ENCODE measurements at places on chromosomes 1 and 21.

- no peak for DNase-seq
These were observed 11.4 kb downstream of the DESI2 start for GRCh38 chr1:244664353-244664752.

- no peak for DNase-seq
These were observed 103.0 kb downstream of the GREM2 start for GRCh38 chr1:240508950-240509349.

GRCh38 chr1:30770150-30770549, 12.6 kb upstream of the LAPTM5 start:
- DNase-seq, result no peak

GRCh38 chr21:34302521-34302920, 61.3 kb upstream of the KCNE2 start:
- DNase-seq, result no peak

DNA sequence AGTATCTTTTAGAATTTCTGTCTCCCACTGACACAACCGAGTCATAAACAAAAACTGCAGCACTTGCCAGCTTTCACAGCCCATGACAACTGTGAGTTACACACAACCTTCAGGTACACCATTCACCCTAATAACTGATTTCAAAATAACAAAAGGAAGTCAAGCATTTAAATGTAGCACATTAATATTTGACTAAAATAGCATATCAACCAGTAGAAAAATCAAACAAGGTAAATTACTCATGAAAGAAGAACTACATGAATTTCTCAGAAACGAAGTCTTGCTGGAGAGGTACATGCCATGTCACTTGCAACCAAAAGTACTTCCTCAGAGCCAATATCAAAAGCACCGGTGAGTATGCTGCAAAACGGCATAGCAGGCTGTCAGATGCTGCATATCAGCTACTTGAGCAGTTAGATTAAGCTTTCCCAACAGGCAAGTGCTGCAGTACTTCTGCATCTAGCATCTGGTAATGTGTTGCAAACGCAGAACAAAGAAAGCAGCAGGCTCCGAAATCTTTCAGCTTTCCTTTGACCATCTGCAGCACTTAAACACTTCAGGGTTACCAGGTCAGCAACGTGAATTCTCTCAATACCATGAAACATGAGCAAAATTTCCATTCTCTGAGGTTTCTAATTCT, 223.2 kb downstream of the SMYD3 start:
- no peak for DNase-seq

DNA sequence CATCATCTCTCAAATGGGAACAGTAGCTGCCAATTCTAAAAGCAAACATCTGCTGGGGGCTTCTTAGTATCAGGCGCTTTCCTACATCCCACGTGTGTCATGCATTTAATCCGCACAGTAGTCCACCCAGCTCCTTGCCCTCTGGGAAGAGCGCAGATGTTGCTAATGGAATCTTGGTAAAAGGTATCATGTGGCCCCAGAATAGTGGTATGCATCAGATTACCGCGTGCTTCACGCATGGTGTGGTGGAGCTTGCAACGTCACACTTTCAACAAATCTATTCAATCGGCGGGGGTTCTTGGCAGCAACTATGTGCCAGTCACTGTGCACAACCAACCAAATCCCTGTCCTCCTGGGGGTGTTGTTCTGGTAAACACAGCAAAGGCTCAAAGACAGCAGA, 141.0 kb downstream of the HIVEP3 start:
- no peak for DNase-seq

DNA sequence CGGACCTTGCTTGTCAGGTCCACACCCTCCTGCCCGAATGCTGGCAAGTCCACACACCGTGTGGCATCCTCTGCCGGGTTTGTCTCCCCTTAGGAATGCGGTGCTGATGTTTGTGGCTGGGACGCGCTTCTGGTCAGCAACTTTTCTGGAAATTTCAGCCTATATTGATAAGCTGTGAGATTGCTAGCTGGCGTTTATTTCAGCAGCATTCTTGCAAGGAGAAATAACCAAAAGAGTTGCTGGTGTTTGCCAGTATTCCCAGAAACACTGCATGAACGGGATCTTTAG, 601 bp downstream of the CEPT1 start:
- DNase-seq, result no peak

DNA sequence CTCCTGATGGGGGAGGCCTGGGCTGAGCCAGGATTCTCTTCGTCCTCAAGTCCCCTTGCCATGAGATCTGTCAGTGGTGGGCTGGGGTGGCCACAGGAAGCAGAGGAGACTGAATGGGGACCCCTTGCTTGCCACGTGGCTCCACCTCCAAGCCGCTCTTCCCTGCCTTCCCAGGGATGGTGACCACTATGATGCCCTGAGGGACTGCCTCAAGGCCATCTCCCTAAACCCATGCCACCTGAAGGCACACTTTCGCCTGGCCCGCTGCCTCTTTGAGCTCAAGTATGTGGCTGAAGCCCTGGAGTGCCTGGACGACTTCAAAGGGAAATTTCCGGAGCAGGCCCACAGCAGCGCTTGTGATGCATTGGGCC, 20.9 kb upstream of the TMEM222 start:
- no peak for DNase-seq

- DNase-seq, result no peak
These were observed 15.3 kb downstream of the PABPC4 start for GRCh38 chr1:39561279-39561678.

DNA sequence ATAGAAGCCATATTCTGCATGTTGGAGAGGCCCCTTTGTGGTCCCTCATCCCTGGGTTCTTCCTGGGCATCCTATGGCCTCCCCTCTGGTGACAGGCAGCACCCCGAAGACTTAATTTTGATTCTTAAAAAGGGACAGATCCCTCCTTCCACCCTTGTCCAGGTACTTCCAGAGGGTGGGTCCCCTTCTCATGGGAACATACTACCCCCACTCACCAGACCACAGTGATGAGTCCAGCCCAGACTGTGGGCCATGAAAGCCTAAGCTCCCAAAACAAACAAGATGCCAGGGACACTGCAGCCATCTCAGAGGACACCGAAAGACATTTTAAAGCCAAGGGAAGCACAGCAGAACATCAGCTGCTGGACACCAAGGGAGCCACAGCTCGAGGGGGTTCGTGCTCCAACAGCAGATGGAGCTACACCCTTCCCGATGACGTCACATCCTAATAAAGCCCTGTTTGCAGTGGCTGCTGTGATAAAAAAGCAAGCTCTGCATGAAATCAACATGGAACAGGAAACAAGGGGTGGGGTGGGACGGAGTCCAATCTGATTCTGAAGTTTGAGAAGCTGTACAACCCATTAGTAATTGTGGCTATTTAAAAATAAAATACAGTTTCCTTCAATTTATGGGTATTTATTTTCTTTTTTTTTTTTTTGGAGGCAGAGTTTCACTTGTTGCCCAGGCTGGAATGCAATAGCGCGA, 32.4 kb downstream of the GNB1 start:
- no peak for DNase-seq

DNA sequence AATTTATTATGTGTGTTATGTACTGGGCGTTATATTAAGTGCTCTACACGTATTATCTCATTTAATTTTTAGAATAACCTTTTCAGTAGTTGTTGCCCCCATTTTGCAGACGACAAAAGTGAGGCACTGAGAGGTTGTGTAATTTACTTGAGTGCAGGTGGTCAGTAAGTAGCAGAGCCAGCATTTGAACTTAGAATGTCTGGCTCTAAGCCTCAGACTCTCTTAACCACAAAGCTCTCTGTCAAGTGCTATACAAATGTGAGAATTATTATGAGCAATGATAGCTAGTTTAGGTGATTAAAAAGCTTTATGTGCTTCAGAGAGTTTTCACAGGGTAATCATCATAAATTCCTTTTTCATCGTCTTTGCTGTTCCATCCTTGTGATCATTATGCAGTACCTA, 96.3 kb upstream of the UBE2U start:
- no peak for DNase-seq
